ENCODE measurements at places on chromosomes 7 and 10.

DNA sequence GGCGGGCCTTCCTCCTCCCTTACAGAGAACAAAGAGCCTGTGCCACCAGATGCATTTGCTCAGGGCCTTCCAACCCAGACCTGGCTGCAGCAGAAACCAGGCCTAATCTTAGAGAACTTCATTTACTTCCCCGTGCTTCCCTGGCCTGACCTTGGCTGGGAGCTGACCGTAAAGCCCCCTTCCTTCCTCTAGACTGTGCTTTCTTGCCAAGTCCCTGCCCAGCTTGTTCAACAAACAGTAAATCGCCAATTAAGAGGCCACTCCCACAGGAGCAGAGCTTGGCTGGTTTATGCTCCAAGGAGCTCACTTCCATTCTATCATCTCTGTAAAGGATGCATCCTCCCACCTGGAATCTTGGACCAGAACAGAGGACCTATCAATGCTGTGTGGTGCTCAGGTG is 110.9 kb downstream of the COL13A1 start:
- DNase-seq = no peak

- no peak for DNase-seq
These were observed 109.4 kb downstream of the FAM107B start for GRCh38 chr10:14665304-14665703.

- DNase-seq = no peak
These were observed 240.6 kb downstream of the VTI1A start for GRCh38 chr10:112687647-112688046.

DNA sequence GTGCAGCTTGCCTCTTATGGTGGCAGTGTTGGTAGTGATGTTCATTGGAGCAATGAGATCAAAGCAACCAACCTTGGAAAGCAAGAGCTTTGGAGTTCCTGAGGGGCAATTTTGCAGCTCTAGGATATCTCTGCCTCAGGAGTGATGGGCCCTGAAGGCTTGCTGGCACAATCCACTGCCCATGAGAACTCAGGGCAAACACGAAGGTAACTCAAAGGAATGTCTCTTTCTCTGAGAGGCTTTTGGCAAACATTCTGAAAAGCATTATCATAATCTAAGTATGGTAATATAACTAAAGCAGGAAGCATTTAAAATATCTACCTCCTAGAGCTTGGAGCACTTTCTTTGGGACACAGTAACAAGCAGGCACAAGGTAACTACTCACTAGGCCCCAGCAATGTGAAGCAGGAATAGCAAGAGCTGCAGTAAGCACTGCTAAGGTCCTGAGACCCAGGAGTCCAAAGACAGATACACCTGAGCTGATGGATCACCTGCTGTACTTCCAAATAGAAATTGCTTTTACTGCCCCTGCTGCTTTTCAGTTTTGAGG is 103.1 kb downstream of the NRF1 start:
- DNase-seq = no peak

- DNase-seq = no peak
These were observed 395.4 kb downstream of the GATA3 start for GRCh38 chr10:8449909-8450308.

DNA sequence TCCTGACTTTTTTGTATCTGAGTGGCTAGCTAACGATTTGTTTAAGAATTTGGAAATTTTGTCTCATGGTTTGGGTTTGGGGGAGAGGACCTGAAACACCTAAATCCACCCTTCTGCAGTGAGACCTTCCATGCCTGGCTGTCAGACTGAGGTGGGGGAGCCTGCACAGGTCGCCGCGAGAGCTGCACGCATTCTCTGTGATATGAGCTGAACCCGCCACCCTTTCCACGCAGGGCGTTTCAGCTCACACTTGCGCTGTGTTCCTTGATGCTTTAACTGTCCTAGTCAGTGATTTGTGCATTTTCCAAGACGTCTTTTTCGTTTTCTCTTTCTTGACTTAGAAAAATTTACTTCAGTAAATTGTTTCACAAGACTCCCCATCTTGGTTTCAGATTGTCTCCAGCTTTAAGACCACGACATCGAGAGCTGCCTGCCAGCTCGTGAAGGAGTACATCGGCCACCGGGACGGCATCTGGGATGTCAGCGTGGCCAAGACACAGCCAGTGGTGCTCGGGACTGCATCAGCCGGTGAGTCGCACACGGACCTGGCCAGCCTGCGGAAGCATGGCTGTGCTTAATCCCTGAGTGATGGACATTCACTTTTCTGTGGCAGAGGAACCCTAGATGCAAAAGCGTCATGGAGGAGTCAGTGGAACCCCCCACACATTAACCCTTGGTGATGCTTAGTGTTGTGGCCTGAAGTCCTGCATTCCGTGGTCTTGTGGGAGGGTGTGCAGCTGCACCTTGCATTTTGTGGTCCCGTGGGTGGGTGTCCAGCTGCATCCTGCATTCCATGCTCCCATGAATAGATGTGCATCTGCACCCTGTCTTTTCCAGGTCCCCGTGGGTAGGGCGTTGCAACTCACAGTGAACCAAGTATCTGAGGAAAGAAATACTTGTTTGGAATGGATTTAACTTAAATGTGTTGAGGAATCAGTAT is 28.1 kb downstream of the WDR37 start:
- no peak for DNase-seq

DNA sequence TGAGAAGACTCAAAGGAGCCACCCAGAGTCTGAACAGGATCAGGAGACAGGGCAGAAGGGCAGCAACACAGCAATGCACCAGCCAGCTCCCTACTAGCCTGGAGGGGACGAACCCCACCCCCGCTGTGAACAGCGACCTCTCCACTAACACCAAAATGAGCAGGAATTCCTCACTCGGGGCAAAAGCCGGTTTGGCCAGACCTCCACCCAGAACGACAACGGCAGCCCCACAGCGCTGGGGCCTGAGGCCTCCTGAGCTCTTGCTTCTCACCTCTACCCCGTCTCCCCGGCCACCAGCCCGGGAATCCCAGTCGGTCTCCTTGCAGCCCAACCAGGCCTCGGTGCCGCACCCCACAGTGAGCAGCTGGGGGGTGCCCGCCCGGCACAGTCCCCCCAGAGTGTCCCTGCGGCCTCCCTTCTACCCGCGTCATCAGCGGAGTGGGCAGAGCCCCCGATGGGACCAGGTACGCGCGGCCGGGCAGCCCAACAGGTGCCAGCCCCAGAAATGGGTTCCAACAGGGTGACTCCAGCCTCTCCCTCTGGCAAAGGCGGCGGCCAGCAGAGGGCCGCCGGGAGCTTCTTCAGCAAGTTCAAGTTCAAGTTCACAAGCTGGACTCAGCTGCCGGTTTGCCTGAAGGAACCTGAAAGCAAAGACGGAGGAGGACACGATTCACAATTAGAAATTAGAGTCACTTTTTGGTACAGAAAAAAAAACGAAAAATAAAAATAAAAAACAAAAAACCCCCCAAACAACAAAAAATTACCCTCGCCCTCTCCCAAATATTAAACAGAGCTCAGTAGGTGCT is 129.0 kb downstream of the MARCHF5 start:
- DNase-seq = no peak

DNA sequence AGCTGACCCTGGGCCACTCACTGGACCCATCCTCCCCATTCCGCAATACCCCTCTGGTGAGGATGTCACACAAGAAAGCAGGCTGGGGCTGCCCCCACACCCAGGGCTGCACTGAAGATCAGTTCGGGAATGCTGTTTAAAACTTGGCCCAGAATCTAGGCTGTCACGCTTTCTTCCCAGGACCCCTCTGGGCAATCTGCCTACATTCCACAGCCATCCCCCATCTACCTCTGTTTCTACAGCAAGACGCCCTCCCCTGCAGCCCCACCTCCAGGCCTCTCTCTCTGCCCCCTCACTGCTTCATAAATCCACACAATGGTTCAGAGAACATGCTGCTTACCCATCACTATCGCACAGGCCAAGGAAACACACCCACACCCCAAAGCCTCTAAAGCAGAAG is 36.1 kb downstream of the XPNPEP1 start:
- DNase-seq = no peak

- DNase-seq = no peak
These were observed 9.0 kb upstream of the DLX6 start for GRCh38 chr7:96996111-96996957.

GRCh38 chr10:30818010-30818660 is 188.6 kb upstream of the LYZL2 start:
- DNase-seq = no peak

GRCh38 chr10:113108194-113108835 is 158.3 kb downstream of the TCF7L2 start:
- DNase-seq = no peak

DNA sequence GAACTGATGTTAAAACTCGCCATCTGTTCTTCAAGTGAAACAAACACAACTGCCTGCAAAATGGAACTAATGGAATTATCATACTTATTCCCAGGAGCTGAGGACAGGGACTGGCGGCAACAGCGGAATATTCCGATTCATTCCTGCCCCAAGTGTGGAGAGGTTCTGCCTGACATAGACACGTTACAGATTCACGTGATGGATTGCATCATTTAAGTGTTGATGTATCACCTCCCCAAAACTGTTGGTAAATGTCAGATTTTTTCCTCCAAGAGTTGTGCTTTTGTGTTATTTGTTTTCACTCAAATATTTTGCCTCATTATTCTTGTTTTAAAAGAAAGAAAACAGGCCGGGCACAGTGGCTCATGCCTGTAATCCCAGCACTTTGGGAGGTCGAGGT is 24.7 kb upstream of the MCM10 start:
- no peak for DNase-seq

- no peak for DNase-seq
These were observed 5.0 kb downstream of the EIF3B start for GRCh38 chr7:2359610-2360009.

- no peak for DNase-seq
These were observed 3.0 kb upstream of the EPHB6 start for GRCh38 chr7:142851919-142852318.

GRCh38 chr7:75921479-75921878 is 6.5 kb downstream of the POR start:
- no peak for DNase-seq

GRCh38 chr10:66252986-66253385 is 672.9 kb upstream of the LRRTM3 start:
- no peak for DNase-seq

DNA sequence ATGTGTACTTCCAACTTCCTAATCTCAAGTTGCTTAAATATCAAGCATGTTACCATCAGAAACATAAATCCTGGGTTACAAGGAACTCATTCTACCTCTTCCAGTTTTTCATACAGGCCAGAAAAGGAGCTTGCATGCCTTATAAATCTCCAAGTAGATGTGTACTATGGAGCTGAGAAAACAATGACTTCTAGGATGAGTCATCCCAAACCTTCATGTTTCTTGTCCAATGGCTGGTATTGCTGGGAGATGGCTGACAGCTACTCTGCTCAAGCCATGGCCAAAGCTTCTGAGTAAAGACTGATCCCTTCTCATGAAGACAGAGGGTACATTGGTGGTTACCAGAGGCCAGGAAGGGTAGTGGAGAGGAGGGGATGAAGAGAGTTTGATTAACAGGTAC is 8.6 kb downstream of the RAPGEF5 start:
- DNase-seq = no peak

DNA sequence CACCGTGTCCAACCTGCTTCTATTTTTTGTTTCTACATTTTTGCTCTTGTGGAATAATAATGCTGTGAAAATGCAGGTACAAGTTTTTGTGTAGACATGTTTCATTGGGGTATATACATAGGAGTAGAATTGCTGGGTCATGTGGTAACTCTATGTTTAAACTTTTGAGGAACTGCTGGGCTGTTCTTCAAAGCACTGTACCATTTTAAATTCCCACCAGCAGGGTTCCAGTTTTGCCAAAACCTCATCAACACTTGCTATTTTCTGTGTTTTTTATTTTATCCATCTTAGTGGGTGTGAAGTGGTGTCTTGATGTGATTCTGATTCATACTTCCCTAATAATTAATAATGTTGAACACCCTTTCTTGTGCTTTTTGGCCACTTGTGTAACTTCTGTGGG is 138.6 kb downstream of the RGS10 start:
- no peak for DNase-seq

GRCh38 chr10:103922659-103923058 is 4.7 kb upstream of the STN1 start:
- no peak for DNase-seq

DNA sequence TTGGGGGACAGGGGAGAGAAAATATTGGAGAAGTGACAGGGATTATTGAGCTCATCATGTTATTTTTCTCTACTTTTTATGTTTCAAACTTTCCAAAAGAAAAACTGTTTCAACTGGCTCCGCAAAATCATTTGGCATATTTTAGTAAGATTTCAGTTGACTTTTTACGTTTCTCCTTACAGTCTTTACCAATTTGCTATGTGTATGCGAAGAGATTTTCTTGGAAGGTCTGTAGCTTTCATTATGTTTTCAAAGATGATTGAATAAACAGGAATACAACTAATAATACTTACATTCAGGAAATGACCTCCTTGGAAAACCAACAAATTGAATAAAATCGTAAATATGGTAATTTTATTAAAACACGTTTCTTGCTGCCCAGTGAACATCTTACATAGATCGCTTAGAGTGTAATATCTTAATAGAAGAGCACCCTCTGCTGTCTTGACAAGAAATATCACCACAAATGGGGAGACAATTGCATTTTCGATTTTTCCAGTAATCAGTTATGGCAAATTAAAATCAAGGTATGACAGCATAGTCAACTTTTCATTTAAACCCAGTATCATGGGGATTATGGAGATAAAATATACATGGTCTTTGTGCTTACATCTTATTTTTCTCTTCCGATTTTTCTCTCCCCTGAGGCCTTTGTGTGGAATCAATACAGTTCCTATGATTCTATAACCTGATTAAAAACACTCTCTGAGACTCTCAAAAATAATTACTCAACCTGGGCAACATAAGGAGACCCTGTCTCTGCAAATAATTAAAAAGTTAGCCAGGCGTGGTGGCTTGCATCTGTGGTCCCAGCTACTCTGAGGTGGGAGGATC is 43.1 kb downstream of the MBL2 start:
- DNase-seq = no peak

GRCh38 chr7:151871904-151872303 is 5.0 kb downstream of the PRKAG2 start:
- no peak for DNase-seq

DNA sequence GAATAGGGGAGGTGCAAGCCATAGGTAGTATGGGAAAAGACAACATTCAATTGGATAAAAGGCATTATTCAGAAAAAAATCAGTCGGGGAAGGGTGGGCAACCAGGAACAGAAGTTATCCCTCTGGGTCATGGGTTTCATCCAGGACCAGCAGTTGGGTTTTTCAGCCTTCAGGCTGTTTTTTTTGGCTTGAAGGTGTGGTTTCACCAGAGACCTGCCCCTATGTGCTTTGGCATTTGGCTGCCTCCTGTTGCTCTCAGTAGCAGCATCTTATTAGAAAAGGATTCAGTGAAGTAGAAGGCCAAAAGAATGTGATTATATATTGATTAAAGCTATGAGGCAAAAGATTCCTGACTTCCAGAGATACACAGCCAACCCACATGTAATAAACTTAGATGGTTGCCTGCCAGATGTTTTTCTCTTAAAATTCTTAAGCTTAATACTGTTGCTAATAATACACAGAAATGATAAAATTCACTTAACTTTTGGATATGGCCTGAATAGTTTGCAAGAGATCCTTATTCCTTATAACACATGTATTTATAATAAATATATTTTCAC is 251.7 kb upstream of the CSTF2T start:
- no peak for DNase-seq
